ENCODE measurements at places on chromosomes 6 and 20.

- no peak for DNase-seq
Observed at GRCh38 chr20:42483730-42484303, 705.9 kb downstream of the PTPRT start.

- DNase-seq, result no peak
Observed at GRCh38 chr6:27868311-27868710, 43.9 kb downstream of the OR2B2 start.

DNA sequence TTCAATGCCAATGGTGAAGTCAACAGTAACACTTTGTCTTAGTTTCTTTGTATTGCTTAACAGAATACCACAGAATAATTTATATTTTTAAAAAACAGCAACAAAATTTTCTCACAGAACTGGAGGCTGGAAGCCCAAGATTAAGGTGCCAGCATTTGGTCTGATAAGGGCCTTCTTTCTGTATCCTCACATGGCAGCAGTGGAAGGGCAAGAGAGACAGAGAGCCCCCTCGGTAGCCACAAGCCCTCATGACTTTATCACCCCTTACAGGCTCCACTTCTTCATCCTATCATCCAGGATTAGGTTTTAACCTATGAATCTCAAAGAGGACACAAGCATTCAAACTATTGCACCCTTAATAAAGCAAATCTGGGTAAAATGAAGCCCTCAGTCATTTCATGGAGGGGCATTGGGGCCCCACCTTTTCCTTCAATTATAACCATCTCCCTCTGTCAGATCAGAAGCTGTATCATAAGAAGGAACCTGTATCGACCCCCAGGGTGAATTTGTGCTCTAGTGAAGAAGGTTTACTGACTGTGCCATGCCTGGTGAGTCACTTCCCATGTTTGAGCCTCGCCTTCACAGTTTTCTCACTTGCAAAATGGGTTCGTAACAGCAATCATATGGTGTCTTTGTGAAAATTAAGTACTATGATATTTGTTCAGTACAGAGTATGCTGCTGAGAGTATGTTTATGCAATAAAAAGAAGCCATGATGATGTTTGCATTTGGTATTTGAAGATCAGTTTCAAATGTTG is 178.2 kb downstream of the LRFN2 start:
- no peak for DNase-seq

GRCh38 chr20:13180986-13181889 is 39.8 kb upstream of the ISM1 start:
- DNase-seq, result no peak

DNA sequence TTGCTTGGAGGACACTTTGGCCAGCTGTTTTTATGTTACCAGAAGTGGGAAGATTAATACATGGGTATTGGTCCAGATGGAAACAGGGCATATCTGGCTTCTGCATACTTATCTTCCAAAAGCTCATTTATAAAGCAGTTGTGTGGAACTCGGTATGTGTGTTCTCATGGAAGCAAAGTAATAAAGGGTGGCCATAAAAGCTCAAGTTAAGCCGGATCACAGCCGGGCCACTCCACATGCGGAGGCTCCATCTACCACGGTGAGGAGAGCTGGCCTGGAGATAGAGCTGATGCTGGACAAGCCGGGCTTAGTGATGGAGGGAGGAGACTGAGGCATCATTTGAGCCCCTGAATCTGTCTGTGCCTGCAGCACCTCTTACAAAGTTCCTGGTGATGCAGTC is 38.6 kb upstream of the KIF16B start:
- no peak for DNase-seq

GRCh38 chr6:96420294-96420693 is 101.3 kb upstream of the UFL1 start:
- no peak for DNase-seq

DNA sequence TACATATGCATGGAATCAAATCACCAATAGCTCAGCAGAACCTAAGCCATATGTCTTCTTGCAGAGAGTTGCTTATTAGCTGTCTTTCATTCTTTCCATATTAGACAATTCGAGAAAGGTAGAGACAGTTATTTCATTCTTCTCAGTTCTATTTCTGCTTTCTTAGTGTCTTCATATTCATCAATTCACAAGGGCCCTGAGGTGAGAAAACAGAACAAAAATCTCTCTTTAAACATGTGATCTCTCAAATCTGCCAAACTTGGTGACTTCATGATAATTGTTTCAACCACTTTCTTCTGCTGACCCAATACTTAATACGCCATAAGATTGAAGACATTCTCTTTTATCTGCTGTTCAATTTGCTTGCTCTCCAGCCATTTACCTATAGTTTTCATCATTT is 229.7 kb upstream of the MARCKS start:
- DNase-seq, result no peak

DNA sequence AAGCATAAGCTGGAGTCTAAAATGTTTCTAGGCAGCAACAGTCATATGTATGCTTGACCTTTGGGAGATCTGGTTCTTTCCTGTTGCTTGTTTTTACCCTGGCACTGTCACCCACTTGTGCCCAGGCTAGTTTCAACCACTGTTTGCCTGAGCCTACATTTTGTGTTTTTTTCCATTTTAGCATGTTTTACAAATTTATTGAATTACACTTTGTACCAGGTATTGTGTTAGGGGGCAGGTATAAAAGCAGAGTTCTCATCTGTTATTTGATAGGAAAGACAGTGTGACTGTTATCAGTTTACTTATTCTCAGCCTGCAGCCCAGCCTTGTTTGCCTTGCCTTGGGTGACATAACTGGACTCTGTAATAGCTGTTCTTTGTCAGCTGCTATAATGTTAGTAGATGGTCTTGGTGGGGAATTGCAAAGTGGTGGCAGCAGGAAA is 147.0 kb downstream of the CDKAL1 start:
- no peak for DNase-seq

GRCh38 chr20:50055524-50056083 is 57.3 kb downstream of the UBE2V1 start:
- DNase-seq, result no peak

DNA sequence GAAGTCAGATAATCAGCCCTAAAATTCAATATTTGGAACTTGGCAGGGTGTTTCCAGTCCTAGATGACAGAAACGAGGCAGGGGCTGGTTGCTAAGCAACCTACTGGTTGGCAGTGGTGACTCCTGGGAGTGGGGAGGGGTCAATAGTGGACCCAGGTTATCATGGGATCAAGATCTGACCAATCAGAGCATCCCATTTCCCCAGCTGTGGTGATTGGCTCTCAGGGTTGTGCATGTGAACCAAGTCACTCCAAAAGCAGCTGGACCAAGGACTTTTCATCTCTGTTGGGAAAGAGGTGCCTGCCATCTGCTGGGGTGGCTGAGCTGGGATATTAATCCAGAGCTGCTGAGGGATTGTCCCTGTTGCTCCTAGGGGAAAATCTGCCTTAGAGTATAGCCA is 253.4 kb downstream of the PREX1 start:
- no peak for DNase-seq

DNA sequence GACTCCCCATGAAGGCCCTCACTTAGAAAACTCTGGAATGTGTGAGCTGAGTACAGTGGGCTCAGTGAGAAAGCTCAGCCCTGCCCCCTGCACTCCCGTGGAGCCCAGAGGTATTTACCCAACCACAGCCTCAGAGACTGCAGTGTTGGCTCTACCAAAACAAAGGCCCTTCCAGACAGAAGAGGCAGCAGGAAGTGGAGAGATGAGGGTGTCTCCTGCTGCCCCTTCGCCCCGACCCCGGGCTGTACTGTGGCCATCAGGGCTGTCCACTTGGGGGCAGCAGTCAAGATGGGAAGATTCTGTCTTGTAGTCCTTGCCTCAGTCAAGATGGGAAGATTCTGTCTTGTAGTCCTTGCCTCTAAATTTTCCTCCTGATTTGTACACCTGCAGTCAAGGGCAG is 341.3 kb downstream of the TAF4 start:
- no peak for DNase-seq

DNA sequence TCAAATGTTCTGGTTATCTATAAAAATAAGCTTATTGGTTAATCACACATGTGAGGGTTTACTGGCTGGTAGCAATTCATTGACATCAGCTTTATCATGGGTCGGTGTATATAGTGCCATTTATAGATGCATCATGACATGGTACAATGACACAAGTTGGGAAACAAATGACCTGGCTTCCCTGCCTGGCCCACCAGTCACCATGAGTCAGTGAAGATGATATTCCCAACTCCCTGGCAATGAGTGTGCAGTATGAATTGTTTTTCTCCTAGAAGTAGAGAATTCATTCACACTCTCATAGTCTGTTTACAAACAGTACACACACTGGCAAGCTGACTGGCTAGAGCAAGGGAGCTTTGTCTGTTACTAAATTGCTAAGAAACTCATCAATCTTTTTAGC is 37.2 kb upstream of the CALHM6 start:
- DNase-seq, result no peak

GRCh38 chr6:6660339-6661045 is 72.0 kb downstream of the LY86 start:
- DNase-seq, result no peak

GRCh38 chr6:10347561-10348327 is 67.1 kb downstream of the TFAP2A start:
- DNase-seq, result no peak

GRCh38 chr6:156762547-156762946 is 14.6 kb upstream of the ARID1B start:
- DNase-seq, result no peak

DNA sequence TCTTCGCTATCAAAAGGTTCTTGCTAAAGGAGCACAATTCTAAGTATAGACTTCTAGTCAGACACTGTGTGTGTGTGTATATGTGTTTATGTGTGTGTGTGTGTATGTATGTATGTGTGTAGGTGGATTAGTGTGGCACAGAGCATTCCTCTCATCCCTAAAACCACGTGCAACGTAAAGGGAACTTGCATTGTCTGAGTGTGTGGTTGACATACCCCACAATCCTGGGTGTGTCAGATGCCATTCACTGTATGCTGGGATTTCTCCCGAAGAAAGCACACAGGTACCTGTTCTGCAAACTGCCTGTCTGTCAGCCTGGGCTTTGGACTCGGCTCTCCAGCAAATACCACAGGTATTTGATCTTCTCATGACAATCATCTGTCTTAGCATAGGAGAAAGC is 42.3 kb upstream of the TBC1D7 start:
- no peak for DNase-seq

GRCh38 chr20:38181207-38181801 is 16.2 kb upstream of the TGM2 start:
- no peak for DNase-seq

DNA sequence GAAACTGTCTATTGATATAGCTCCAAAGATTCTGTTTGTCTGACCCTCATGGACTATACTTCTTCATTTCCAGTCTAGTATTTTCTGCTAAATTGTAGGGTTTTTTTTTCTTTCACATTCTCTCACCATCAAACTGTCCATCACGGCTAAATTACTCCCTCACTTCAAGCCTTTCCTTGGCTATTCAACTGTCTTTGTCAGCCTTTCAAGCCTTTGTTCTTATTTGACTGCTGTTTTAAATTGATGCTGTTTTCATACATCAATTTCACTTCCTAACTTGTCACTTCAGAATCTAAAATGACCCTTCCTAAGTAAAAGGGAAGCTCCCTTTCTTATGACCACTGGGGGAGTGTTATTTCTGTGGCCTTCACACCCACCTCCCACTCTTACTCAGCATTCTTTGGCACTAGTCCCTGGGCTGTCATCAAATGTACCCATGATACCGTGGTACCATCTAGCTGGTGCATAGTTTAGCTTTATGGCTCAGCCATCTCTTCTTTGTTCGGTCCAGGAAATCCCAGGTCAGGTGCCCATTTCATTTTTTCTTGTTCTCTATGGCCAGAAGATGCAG is 8.6 kb downstream of the GJA1 start:
- no peak for DNase-seq

DNA sequence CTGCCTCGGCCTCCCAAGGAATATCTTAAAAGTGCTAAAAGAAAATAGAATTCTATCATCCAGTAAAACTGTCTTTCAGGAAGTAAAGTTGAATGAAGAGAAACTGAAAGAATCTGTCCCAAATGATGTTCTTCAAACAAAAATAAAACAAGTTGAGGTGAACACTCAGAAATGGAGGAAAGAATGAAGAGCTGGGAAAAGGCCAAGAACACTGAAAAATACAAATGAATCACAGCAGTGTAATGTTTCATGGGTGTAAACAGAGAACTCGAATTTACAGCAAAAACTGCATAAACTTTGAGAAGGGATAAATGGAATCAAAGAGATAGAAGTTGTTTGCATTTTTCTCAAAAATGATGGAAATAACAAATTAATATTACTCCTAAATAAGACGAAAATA is 317.3 kb downstream of the TAF4 start:
- DNase-seq, result no peak

DNA sequence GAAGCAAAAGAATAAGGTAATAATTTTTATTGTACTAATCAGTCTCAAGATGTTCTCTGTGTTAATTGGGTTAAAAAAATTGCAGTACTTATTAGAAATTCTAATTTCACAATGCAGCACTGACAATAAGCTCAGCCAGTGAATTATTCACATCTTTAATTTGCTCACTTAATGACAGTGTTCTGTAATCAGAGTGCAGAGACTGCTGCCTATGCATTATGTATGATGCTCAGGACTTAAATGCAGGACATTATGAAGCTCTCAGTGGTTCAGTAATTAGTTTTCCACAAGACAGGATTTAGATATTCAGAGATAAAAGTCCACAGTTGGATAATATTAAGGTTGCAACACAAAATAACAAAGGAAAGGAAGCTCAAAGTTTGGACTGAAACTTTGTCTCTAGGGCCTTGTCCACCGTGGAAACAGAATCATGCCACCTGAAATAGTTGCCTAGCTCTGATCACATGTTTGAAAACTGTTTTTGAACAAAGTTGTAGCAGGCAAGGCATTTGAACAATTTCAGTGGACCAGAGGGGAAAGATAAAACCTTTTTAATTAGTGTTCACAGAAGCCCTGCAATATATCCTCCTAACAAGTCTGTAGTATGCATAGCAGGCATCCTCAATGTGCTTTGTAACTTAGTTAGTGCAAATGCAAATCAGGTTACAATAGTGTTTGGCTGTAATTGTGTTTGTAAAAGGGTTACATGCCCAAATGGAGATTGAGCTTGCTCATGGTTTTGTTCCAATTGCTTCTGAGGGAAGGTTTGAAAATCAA is 23.7 kb upstream of the MMS22L start:
- DNase-seq, result no peak

- no peak for DNase-seq
Observed at GRCh38 chr6:150547502-150548222, 52.0 kb upstream of the PLEKHG1 start.

- no peak for DNase-seq
Observed at GRCh38 chr20:13554706-13555105, 84.0 kb downstream of the TASP1 start.

DNA sequence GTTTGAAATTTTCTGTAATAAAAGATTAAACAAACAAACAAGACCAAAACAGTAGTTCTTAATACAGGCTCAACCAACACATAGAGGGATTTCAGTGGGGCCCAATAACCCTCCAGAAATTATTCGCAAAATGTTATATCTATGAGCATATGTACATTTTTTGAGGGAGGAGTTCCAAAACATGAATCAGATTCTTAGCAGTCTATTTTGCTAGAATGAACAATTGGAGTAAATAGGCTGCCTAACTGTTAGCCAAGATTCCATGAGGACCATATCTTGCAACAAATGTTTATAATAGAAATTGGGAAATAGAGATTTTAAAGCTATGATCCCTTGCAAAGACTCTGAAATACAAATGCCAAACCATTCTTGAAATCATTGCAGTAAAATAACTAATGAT is 186.3 kb downstream of the AKAP7 start:
- DNase-seq, result no peak

GRCh38 chr20:2130062-2130591 is 28.5 kb downstream of the STK35 start:
- no peak for DNase-seq

- DNase-seq, result no peak
Observed at GRCh38 chr20:34122274-34122980, 10.4 kb upstream of the EIF2S2 start.

All from activated CD8-positive, alpha-beta memory T cell treated with anti-CD3 and anti-CD28 coated beads, Interleukin-2, amount 50 U/mL, for 4 hours (primary cell).